ENCODE measurements at places on chromosomes 13 and 19. TPM values are rescaled to one million over a fixed set of nuclear protein-coding genes. Genes with fewer than 3 reads are reported as not detected.

The SLC10A2 gene
- total RNA-seq: 0.07 TPM

- no peak overlapping the region for H3K4me3 ChIP-seq
- H3K27ac ChIP-seq: no peak overlapping the region
- no peak for DNase-seq
- H3K36me3 ChIP-seq: no peaks in the 10 kb centered on the region
- no peaks in the 10 kb centered on the region for H3K4me1 ChIP-seq
These were observed 531.4 kb upstream of the NBEA start for GRCh38 chr13:34410678-34411077.

DNA sequence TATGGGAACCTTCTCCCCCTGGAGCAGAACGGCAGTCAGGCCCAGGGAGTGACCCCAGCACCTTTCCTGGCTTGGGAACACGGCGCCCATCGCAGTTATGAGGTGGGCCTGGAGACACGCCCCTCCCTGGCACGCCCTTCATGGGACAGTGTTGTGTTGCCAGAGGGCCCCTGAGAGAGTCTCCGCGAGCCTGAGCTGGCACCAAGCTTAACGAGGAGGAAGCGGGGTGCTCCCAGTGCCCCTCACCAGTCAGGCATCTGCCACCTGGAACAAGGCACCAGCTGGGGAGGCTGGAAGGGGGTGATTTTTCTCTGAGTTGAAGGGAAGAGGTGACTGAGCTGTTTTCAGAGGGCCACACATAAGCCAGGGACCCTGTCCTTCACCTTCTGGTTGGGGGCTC, 180.6 kb downstream of the KDM4B start:
- no peak overlapping the region for H3K4me3 ChIP-seq
- H3K4me1 ChIP-seq: no peaks in the 10 kb centered on the region
- H3K36me3 ChIP-seq: peaks cover 6% of the 10 kb centered on the region
- no peak for DNase-seq
- H3K27me3 ChIP-seq: no peaks in the 10 kb centered on the region
- no peak overlapping the region for H3K27ac ChIP-seq

The TGFBR3L gene
- 0.44 TPM for total RNA-seq

DNA sequence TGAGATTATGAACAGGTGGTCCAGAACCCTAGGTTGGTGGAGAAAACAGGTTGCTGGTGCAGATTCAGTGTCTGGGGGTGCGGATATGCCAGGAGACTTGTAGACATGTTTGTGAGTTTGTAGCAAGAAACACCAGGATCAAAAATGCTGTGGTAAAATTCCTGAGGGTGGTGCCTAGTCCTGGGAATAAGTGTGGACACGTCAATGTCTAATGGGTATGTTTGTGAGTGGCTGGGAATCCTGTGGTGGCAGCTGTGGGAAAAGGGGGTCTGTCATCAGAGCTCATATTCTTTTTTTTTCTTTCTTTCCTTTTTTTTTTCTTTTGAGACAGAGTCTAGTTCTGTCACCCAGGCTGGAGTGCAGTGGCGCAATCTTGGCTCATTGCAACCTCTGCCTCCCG, 7.2 kb downstream of the ZNF708 start:
- DNase-seq: no peak
- peak overlapping the region; percentile 57 for H3K4me3 ChIP-seq
- H3K27ac ChIP-seq: peak overlapping the region; percentile 90
- H3K27me3 ChIP-seq: no peaks in the 10 kb centered on the region
- peaks cover 40% of the 10 kb centered on the region for H3K4me1 ChIP-seq
- H3K36me3 ChIP-seq: peaks cover 41% of the 10 kb centered on the region

DNA sequence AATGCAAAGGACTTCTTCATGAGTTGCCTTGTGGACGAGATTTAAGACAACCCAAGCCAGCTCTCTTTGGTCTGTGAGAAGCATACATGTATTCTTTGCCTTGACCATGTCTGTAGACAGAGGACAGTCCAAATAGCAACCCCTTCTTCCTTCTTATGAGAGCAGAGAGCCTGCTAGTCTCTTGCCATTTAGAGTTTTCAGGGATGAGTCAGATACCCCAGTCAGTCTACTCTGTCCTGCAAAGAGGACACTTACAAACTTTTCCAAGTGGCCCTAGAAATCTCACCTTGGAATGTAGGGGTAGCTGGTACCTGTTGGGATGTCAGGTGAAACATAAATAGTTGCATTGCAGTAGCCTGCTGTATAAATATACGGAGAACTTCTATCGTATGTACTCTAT, 36.7 kb downstream of the DNAJC3 start:
- peaks cover 29% of the 10 kb centered on the region for H3K36me3 ChIP-seq
- no peaks in the 10 kb centered on the region for H3K4me1 ChIP-seq
- no peak overlapping the region for H3K4me3 ChIP-seq
- no peaks in the 10 kb centered on the region for H3K27me3 ChIP-seq

The LGALS14 gene
- not detected for total RNA-seq

The ZNF557 gene
- 14.0 TPM for total RNA-seq

DNA sequence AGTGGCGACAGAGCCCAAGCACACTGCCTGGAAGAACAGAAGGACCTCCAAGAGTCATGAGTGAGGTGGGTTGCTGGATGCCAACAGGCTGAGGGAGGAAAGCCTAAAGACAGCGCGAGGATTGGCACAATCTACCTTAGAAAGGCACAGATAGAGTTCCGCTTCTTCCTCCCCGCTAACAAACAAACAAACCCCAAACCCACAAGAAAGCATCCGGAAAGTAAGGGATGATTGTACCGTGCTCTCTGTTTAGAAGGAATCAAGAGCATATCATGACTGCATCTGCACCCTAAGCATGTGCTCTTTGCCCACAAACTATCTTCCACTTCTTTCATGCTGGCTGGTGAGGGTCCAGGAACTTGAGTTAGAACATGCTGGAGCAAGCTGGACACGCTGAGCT, 233.0 kb upstream of the KLF12 start:
- H3K27ac ChIP-seq: no peak overlapping the region
- no peak for DNase-seq
- H3K27me3 ChIP-seq: no peaks in the 10 kb centered on the region
- no peaks in the 10 kb centered on the region for H3K4me1 ChIP-seq
- no peaks in the 10 kb centered on the region for H3K36me3 ChIP-seq

The ZNF274 gene
- total RNA-seq: 26.8 TPM

GRCh38 chr19:6952956-6953355, 65.6 kb downstream of the ADGRE1 start:
- H3K27ac ChIP-seq: no peak overlapping the region
- no peaks in the 10 kb centered on the region for H3K36me3 ChIP-seq
- DNase-seq: no peak
- no peaks in the 10 kb centered on the region for H3K4me1 ChIP-seq
- H3K27me3 ChIP-seq: peaks cover 37% of the 10 kb centered on the region

- H3K4me3 ChIP-seq: no peak overlapping the region
- no peaks in the 10 kb centered on the region for H3K4me1 ChIP-seq
- H3K27me3 ChIP-seq: peaks cover 11% of the 10 kb centered on the region
- no peak overlapping the region for H3K27ac ChIP-seq
- H3K36me3 ChIP-seq: no peaks in the 10 kb centered on the region
These were observed 26.0 kb downstream of the RAB20 start for GRCh38 chr13:110535526-110535925.

GRCh38 chr19:50039968-50040367, 14.2 kb downstream of the ZNF473 start:
- no peak overlapping the region for H3K4me3 ChIP-seq
- DNase-seq: no peak
- H3K27me3 ChIP-seq: no peaks in the 10 kb centered on the region
- H3K36me3 ChIP-seq: peaks cover 64% of the 10 kb centered on the region

- no peak overlapping the region for H3K4me3 ChIP-seq
- no peaks in the 10 kb centered on the region for H3K36me3 ChIP-seq
These were observed 1.2 kb downstream of the SLC7A9 start for GRCh38 chr19:32868206-32868950.

DNA sequence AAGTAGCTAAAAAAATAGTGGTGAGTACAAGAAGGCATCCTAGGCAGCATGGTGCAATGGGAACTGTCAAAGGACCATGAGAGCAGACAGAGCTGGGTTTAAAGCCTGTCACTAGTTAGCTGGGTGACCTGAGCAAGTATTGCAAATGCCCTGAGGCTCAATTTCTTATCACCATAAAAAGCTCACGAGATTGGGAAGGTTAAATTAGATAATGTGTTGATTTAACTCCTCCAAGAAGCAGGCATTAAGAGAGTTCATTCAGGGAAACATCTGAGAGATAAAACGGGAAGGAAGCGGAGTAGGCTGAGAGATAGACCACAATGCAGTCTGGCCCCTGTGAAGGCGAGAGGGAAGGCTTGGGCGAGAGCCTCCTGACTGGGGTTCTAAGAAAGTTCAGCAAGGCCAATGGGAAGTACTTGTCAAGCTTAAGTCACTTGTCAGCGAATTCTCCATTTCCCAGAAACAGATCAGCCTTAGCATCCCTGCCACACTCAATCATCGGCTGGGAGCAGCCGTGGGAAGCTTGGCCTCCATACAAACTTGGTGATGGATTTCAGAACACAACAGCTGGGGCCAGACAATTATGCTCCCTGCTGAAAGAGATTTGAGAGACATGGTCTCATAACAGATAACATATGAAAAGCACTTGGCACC, 105.5 kb downstream of the POU4F1 start:
- H3K4me1 ChIP-seq: peaks cover 10% of the 10 kb centered on the region
- DNase-seq: no peak
- H3K4me3 ChIP-seq: no peak overlapping the region
- H3K27ac ChIP-seq: no peak overlapping the region

- H3K4me3 ChIP-seq: no peak overlapping the region
- H3K36me3 ChIP-seq: no peaks in the 10 kb centered on the region
- no peak overlapping the region for H3K27ac ChIP-seq
- DNase-seq: no peak
- H3K4me1 ChIP-seq: no peaks in the 10 kb centered on the region
- no peaks in the 10 kb centered on the region for H3K27me3 ChIP-seq
These were observed 60.3 kb downstream of the SMARCA4 start for GRCh38 chr19:11020982-11021759.

DNA sequence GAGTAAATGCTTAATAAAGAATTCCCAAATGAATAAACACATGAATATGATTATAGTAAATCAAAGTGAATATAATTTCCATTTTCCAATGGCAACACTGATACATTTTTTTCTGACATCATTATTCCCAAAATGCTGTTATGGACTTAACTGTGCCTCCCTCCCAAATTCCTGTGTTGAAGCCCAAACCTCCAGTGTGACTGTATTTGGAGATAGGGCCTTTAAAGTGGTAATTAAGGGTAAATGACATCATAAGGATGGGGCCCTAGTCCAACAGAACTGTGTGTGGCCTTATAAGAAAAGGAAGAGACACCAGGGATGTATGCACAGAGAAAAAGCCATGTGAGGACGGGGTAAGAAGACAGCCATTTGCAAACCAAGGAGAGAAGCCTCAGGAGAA, 19.1 kb upstream of the CCNA1 start:
- DNase-seq: no peak
- H3K36me3 ChIP-seq: no peaks in the 10 kb centered on the region
- H3K27me3 ChIP-seq: peaks cover under 1% of the 10 kb centered on the region
- H3K4me3 ChIP-seq: no peak overlapping the region
- no peak overlapping the region for H3K27ac ChIP-seq

DNA sequence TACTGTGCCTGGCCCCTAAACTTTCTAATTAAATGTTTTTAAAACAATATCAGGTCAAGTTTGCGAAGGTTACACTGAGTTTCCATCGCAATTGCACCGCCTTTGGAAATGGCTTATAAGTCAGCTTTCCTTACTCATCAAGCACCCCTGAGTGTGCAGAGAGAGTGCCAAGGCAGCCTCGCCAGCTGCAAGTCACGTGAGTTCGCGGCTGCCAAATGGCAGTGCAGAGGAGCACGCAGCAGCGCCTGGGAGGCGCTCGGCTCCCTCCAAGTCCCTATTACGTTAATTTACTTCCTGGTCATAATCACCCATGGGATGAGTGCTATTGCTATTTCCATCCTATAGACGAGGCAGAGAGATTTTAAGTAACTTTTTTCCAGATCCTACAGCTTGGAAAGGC, 319.6 kb downstream of the TEX29 start:
- no peak overlapping the region for H3K27ac ChIP-seq
- peaks cover 5% of the 10 kb centered on the region for H3K4me1 ChIP-seq
- no peaks in the 10 kb centered on the region for H3K27me3 ChIP-seq
- H3K36me3 ChIP-seq: no peaks in the 10 kb centered on the region
- no peak for DNase-seq

DNA sequence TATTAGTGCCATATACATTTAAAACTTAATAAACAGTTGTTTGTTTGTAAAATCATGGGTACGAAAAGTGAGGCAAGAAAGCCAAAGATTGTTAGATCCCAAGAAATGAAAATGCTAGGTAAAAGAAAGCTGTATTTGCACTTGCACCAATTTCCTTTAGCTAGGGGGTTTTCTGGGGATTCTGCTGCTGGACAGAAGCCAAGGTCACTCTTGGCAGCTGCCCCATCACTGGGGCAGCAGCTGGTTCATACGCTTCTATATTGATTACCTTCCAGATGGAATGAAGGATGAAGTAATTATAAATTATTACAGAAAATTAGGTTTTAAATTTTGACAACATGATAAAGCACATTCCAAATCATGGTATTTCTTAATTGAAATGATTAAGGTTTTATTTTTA, 127.4 kb downstream of the SLITRK5 start:
- H3K4me3 ChIP-seq: no peak overlapping the region
- no peak overlapping the region for H3K27ac ChIP-seq
- DNase-seq: no peak

The ARHGAP33 gene
- total RNA-seq: 109 TPM

GRCh38 chr19:32318884-32319520, 26.4 kb upstream of the ZNF507 start:
- no peak overlapping the region for H3K4me3 ChIP-seq
- H3K4me1 ChIP-seq: peaks cover 35% of the 10 kb centered on the region
- H3K27ac ChIP-seq: peak overlapping the region; percentile 87
- H3K36me3 ChIP-seq: no peaks in the 10 kb centered on the region

The SHISA2 gene
- 1.7 TPM for total RNA-seq

GRCh38 chr13:39875111-39875987, 219.9 kb downstream of the COG6 start:
- peaks cover 16% of the 10 kb centered on the region for H3K4me1 ChIP-seq
- no peak overlapping the region for H3K4me3 ChIP-seq
- no peaks in the 10 kb centered on the region for H3K36me3 ChIP-seq
- no peaks in the 10 kb centered on the region for H3K27me3 ChIP-seq
- no peak for DNase-seq

The ACER1 gene
- total RNA-seq: not detected

GRCh38 chr13:79870123-79870522, 389.2 kb downstream of the NDFIP2 start:
- DNase-seq: no peak
- H3K36me3 ChIP-seq: no peaks in the 10 kb centered on the region
- peak overlapping the region; percentile 86 for H3K27ac ChIP-seq
- no peaks in the 10 kb centered on the region for H3K27me3 ChIP-seq
- no peak overlapping the region for H3K4me3 ChIP-seq

The CPAMD8 gene
- 17.0 TPM for total RNA-seq

DNA sequence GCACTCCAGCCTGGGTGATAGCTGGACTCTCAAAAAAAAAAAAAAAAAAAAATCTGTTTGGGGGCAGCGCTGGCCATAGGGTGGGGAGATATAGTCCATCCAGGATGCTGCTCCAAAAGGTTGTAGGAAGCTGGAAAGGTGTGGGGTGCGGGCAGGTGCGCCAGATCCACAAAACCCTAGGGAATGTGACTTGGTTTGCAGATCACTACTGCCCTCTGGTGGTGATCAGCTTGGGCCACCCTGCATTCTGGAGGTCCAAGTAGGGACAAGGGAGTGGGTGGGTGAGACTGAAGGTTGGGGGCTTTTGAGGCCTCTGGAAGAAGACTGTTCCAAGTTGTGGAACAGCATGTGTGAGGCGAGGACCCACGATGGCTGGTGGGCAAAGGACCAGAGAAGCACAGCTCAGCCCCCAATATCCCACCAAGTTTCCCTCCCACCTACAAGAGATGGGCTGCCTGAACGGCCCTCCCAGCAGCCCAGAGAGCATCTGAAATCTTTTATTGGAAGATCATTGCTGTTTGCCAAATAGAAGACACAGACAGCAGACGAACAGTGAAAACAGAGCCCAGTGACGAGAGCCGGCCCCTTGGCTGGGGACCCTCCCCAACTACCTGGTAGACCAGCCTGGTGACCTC, 10.4 kb upstream of the TYK2 start:
- no peak overlapping the region for H3K27ac ChIP-seq
- H3K27me3 ChIP-seq: peaks cover 3% of the 10 kb centered on the region
- peak; percentile 77 for DNase-seq
- H3K36me3 ChIP-seq: peaks cover 6% of the 10 kb centered on the region
- peaks cover 4% of the 10 kb centered on the region for H3K4me1 ChIP-seq
- H3K4me3 ChIP-seq: peak overlapping the region; percentile 23

Data from neural crest cell (in vitro differentiated cells).